ENCODE measurements at places on chromosomes 16 and 17.

DNA sequence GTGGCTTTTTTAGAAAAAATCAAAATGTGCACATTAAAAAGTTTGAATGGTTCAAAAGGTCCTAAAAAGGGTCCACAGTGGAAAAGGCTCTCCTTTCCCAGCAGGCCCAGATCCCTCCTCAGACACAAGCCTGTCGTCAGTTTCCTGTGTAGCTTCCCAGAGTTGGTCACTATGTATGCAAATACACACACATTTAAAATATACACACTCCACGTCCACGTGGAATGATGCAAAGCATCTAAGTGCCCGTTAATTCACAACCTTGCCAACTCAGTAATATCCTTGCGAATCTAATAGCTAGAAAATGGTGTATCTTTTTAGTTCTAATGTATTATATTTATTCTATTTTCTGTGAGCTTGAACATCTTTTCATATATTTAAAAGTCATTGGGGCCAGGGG, 17.7 kb downstream of the NLRC5 start:
- DNase-seq, result no peak

DNA sequence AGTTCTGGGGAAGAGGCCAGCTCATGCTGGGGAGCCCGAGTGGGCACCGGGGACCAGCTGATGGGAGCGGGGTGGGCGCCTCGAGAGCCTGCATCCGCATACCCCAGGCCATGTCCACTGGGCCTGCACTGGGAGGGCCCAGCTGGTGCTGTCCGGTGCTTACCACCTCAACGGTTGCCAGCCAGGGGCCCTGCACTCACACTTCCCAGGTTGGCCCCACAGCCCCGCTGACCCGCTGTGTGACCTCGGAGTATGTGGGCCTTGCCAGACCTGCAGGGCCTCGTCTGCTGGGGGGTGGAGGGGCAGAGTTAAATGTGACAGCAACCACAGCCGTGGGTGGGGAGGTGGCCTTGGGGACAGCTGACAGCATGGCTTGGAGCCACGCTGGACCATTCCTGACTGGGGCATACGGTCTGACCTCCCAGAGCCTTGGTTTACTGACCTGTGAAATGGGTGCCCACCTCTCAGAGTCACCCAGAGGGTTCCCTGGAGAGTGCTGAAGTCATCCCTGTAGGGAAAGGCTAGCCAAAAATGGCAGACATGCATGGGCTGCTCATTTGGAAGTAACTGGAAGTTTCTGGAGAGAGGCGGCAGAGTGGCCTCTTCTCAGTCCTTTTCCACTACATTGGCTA, 5.4 kb upstream of the GAA start:
- no peak for DNase-seq

GRCh38 chr17:50194934-50195865, 6.2 kb downstream of the COL1A1 start:
- DNase-seq, result no peak

- no peak for DNase-seq
Measured at GRCh38 chr16:50252082-50252611, 14.2 kb upstream of the ADCY7 start.

- DNase-seq, result no peak
Measured at GRCh38 chr16:56549744-56550385, 15.0 kb upstream of the MT4 start.

GRCh38 chr17:47713980-47714700, 18.9 kb upstream of the TBX21 start:
- no peak for DNase-seq

DNA sequence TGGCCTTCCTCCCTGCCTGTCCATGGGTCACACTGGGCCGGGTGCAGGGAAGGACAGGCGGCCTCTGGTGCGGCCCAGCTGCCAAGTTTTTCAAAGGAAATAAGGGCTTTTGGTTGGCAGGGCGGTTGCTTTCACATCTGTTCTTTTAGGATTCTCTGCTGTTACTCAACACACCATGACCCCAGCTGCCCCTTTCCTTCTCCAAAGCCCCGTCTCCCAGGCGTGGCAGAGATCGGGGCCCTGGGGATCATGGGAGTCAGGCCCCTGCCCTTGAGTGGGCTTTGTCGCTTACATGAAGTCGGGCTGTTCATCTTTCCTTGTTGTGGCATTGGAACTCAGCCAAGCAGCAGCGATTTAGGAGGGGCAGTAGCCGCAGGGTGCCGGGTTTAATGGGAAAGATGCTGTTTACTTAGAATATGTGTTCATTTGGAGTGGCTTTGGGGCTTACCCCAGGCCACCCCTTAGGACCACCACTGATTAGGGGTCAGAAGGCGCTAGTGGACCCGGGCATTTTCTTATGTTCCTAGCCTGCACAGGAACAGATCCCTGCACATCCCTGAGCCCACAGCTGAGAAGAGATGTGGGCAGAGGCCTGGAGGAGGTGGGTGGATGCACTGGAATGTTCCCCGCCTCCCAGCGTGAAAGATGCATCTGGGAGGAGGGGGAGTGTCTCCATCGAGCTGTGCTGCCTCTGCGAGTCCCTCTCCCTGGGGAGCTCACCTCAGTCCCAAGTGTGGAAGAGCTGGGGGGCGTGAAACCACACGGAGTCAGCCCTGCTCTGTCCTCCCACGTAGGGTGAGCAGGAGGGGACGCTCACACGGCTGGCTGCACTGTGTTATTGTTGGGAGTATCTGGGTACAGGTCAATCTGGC, 6.8 kb upstream of the ADCY7 start:
- DNase-seq, result no peak

DNA sequence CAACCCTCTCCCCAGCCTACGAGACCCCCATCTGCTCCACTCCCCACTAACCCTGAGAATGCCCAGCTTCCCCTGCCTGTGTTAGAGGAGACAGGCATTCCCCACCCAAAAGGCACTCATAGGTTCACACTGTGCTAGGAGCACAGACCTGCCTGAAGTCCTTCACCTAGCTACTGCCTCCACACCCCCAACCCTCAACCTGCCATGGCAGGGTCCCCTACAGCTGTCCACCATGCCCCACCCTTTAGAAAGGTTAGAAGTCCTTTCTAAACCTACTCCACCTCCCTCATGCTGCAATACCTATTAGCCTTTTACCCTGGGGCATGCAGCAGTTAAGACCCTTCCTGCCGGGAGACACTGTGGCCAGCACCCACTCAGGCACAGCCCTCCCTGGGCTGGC, 9.1 kb downstream of the SRCIN1 start:
- no peak for DNase-seq

GRCh38 chr16:12229759-12230594, 253.4 kb downstream of the SNX29 start:
- DNase-seq, result no peak

DNA sequence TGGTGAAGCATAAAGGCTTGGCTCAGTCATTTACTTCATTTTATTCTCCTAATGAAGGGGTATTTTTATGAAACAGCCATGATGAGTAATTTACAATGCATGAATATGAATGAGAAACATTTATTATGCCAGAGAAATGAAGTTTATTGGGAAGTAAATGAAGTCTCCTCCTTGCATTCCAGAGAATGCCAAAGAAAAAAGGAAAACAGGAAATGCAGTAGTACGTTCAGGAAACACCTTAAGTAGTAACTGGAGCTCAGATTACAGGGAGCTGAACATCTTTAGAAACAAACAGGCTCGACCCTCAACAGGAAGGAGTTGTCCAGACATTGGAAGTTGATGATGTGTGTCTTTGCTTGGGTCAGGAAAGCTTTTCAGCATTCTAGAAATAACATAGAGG, 4.6 kb downstream of the KRT34 start:
- no peak for DNase-seq

- no peak for DNase-seq
Measured at GRCh38 chr17:19630035-19630434, 18.5 kb upstream of the ALDH3A2 start.

DNA sequence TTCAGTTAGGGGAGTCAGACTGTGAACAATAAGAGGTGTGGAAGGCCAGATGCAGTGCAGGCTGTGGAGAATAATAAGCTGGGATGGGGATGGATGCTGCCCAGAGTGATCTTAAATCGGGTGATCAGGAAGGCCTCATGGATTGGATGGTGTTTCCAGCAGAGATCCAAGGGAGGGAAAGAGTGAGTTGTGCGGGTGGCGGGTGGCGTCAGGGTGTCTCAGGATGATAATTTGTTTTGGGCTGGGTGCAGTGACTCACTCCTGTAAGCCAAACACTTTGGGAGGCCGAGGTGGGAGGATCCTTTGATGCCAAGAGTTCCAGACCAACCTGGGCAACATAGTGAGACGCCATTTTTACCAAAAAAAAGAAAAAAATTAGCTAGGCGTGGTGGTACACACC, 7.9 kb downstream of the CLUAP1 start:
- DNase-seq, result no peak

GRCh38 chr17:34567691-34568465, 11.5 kb upstream of the TMEM132E start:
- no peak for DNase-seq

DNA sequence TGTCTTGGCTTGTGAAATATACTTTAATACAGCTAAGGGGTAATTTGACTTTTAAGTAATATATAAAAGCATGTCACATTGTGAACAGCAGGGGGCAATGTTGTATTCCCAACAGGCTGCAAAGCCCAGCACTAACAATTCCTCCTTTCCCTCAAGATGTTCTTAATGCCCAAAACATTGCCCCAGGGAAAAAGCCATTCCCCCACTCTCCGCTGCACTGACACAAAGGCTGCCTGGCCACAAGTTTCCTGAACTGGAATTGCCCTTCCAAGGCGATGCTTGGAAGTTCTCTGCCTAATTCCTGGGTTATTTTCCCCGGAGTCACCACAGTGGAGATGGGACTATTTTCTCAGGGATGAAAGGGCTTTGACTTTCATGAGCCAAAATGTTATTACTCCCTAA, 27.2 kb downstream of the CLEC16A start:
- peak; percentile 14 for DNase-seq

DNA sequence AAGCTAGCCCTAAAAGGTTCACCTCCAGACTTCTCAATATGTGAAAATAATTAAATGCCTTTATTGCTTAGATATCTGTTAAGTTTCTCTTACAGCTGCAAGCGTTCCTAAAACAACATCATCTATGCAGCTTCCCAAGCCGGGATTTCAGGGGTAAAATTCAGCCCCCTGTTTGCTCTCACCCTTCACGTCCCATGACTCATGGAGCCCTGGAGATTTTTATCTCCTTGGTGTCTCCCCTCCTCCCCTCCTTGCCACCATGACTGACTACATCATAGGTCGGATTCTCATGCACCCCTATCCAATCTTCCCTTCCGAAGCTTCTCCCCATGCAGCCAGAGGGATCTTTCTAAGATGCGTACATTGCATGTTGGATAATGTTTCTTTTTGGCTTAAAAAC, 21.0 kb upstream of the CACNG4 start:
- DNase-seq, result no peak

DNA sequence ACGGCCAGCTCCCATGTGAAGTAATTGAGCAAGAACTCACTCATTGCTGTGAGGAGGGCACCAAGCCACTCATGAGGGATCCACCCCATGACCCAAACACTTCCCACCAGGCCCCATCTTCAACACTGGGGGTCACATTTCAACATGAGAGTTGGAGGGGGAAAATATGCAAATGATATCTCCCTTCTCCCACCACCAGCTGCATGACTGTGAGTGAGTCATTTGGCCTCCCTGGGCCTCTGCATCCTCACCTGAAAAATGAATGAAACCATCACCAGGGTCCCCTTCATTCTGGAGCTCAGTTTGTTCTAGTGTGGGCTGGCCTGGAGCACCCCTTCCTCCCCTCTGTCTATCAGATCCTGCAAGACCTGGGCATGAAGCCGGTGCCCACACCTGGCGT, 6.8 kb upstream of the MED9 start:
- no peak for DNase-seq

Data from effector memory CD4-positive, alpha-beta T cell (primary cell).